AML-193 (cell line): ENCODE measurements at places on chromosomes 2 and 18.

DNA sequence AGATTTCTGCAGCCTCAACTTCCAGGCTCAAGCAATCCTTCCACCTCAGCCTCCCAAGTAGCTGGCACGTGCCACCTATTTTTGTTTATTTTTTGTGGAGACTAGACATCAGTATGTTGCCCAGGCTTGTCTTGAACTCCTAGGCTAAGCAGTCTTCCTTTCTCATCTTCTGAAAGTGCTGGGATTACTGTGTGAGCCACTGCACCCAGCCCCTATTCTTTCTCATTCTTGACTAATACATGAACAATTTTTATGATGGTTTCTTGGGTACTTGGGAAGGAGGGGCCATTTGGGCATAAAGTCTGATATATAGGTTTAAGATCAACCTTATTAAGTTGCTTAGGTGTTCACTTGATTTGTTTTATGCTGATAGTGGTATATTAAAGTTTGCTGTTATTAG lies 26.2 kb downstream of the EPC2 start:
- DNase-seq = no peak

DNA sequence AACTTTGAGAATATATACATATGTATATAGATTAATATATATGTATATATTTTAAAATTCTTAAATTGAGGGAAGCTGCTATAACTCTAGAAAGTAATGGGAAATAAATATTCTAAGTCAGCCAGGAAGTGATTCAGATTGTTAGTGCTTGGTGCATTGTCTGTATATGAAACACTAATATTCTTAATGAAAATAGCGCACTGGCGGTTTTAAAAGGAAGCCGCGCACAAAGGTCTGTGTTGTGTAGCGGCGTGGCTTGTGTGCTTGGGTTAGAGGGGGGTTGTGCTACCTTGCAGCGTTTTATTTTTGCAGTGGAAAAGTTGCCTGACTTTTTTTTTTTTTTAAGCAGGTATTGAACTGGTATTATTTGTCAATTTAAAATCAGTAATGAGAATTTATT lies 11.3 kb downstream of the TSHZ1 start:
- DNase-seq = no peak

DNA sequence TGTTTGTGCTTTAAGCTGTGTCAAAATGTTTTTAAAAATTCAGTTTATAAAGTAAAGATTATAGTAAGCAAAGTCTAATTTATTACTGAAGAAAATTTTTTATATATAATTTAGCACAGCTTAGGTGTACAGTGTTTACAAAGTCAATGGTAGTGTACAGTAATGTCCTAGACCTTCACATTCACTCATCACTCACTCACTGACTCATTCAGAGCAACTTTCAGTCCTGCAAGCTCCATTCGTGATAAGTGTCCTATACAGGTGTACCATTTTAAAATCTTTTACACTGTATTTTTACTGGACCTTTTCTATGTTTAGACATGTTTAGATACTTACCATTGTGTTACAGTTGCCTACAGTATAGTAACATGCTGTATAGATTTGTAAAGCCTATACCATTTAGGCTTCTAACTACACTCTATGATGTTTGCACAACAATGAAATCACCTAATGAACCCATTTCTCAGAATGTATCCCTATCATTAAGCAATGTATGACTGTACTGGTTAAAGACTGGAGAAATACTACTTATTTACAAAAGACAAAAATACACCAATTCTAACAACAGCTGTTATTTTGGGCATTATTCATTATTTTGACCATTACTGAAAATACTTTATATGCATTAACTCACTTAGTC lies 95.1 kb downstream of the STRN start:
- no peak for DNase-seq

- no peak for DNase-seq
Measured at GRCh38 chr2:195369218-195369587, 287.8 kb upstream of the SLC39A10 start.

GRCh38 chr18:7840411-7840810 lies 273.3 kb downstream of the PTPRM start:
- DNase-seq = no peak

GRCh38 chr2:101823347-101823791 lies 125.9 kb downstream of the MAP4K4 start:
- DNase-seq = no peak

DNA sequence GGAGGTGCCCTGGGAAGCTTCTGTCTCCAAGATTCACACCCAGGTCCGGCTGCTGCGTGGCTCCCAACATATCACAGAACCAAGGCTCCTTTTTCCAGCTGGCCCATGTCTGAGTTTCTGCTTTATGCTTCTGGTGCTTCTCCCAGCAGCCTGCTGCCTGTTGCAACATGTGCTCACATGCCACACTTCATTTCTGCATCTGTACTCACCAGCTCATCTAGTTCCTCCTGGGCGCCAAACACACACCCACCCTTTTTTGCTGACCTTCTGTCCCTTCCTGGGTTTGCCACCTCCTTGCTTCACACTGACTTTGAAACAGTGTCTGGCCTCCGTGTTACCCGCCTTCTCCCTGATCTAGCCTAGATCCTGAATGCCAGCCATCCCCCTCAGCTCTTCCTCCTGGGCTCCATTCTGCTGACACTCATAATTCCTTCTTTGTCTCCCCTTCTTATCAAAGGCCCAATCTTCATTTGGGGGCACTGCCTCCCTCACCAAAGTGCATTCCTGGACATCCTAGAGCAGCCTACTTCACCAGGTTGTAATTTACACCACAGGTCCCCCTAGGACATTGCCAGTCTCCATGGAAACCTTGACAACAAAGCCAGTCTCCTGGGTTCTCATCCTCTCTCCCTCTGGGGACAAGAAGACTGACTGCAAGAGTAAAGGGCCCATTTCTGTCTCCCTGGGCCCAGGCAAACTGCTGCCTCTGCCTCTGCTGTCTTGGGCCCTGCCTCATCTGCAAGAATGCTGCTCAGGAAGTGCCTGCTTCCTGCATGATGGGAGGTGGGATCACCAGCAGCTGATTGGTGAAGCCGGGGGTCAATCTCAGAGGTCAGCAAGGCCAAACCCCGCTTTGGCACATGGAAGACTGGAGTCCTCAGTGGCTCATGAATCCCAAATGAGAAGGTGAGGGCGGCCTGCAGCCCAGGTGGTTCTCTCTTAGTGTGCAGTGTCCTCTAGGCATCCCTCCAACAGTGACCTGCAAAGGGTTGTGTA lies 13.9 kb upstream of the PROM2 start:
- DNase-seq = peak; percentile 71

DNA sequence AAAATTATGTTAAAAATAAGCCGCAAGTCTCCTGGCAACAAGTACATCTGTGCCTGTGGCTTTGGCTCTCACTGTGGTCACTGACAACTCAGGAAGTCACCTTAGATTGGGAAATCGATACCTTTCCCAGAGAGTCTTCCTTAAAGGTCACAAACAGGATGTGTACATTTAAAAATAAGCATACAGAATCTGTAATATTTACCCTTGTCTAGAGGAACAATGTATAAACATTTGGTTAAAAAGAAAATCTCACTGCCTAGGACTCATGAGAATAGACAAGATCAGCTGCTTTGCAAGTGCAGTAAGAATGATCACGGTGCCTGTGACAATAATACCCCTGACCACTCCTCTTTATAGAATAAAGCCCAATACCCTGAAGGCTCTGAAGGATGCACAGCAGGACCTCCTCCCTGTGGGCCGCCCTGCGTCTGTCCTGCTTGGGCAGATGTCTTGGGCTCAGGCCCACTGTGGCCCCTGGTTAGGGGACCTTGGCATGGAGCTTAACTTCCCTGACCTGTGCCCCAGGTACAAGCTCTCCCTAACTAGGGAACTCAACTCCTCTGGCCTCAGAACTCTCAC lies 98.0 kb upstream of the MGAT4A start:
- peak; percentile 12 for DNase-seq

DNA sequence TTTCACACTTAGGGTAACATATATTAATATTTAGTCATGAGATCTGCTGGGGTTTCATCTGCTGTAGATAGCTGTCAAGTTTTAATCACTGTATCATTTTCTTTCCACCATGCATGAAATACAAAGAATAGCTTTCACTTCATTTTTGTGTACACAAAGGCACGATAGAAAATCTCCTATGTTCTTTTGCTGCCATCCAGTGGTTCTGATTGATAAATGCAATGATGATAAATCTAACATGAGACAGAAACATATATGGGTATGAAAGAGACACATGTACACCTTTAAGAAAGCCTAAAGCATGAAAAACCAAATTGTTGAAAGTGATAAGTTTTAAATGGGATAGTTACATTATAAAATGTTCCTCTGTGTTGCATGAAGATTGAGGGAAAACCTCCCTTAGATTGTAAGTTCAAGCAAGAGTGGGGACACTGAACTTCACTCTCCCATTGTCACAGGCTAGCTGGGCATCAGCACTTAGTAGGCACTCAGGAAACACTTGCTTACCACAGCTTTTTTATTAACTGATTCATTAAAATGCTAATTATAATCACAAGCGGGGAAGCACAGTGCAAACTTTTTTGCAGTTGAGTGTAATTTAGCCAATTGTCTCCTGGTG lies 31.2 kb downstream of the C1D start:
- DNase-seq = peak; percentile 52

- no peak for DNase-seq
Measured at GRCh38 chr18:24734058-24734457, 273.6 kb downstream of the HRH4 start.

GRCh38 chr2:170170281-170171040 lies 7.5 kb upstream of the MYO3B start:
- no peak for DNase-seq

- DNase-seq = no peak
Measured at GRCh38 chr18:29077344-29077743, 900.4 kb upstream of the CDH2 start.

DNA sequence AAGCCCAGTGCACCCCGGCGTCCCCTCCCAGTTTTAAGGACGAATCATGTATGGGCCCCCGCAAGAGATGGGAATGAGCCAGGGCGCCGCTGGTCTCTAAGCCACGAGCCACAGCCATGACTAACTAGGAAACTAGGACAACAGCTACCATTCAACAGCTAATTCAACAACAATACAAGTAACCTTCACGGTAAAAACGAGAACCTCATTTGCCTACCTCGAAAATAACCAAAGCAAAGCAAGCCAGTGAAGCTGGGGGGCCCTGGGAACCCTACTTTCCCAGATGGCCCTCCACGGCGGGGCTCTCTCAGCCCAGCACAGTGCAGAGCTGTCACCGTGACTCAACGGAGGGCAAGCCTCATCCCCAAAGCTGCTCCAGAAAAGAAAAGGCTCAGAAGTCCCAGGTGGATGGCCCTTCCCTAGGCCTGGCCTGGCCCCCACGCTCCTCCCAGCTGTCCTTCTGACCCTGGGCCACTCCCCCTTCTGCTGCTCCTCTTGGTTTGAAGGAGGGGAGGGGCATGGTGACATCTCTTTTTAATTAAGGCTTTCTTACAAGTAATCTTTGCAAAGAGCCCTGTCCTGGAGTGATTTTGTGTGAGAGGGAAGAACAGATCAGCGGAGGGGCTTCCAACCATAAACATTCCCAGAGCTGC lies 126.3 kb downstream of the HDAC4 start:
- DNase-seq = peak; percentile 7

- peak; percentile 55 for DNase-seq
Measured at GRCh38 chr2:101697124-101698013, at the start of gene MAP4K4. MAP4K4 (plus strand) TSS chr2:101697707; CDS start chr2:101698081, 374 bp downstream.

DNA sequence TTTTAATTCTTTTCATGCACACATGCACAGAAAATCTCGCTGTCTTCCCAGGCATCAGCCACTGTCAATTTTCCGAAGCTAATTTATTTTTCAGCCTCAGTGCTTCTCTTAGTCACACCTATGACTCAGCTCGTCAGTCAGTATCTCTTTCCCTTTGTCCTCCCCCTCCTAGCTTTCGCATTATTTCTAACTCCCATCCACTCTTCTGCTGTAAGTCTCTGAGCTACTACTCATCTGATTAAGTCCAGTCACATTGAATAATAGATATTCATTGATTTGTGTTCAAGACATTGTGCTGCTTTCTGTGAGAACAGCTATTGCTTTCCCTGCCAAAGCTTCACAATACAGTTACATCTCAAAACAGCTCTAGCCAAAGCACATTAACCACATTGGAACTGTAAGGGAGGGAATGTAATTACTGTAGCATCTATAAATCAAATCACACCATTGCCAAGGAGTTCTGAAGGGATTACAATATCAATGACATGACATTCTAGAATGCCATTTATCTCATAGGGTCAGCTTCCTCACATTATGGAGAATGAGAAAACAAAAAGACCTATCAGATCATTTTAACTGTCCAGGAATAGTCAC lies 89.4 kb downstream of the SCN3A start:
- DNase-seq = no peak

- no peak for DNase-seq
Measured at GRCh38 chr2:203498161-203498560, 36.9 kb downstream of the RAPH1 start.

GRCh38 chr18:63969942-63970808 lies at the start of gene SERPINB8:
SERPINB8 (plus strand) TSS chr18:63970081; CDS start chr18:63978309, 8,228 bp downstream.
- peak; percentile 86 for DNase-seq

DNA sequence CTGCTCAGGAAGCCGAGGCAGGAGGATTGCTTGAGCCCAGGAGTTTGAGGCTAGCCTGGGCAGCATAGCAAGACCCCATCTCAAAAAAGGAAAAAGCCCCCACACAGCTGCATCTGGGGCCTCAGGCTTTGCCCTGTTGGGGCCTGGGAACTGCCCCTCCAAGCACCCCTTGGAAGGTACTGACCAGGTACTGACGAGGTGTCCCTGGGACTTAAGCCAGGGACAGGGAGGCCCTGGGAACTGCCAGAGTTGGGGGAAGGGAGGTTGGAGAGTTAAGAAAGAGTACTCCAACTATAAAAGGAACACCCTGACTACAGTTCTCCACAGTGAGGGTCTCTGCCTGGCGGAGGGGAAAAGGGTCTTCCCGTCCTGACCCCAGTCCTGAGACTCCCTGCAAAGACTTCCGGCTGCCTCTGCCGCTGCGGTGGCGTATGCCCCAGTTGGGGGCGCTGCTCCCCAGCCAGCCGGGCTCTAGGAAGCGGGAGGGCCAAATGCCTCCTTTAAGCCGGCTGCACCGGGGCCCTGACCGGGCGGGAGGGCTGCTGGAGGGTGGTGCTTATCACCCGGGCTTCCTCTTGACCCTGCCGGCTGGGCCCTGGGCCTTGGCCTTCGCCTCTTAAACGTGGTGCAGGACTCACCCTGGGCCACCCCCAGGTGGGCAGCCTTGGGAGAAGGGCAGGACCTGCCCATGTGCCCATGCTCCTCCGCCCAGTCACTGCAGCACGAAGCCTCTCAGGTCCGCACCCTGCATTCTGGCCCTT lies 12.8 kb downstream of the SLC30A3 start:
- peak; percentile 57 for DNase-seq

GRCh38 chr2:75035444-75036353 lies 77.3 kb downstream of the POLE4 start:
- DNase-seq = peak; percentile 35
